ENCODE measurements at places on chromosomes 2 and 18.

DNA sequence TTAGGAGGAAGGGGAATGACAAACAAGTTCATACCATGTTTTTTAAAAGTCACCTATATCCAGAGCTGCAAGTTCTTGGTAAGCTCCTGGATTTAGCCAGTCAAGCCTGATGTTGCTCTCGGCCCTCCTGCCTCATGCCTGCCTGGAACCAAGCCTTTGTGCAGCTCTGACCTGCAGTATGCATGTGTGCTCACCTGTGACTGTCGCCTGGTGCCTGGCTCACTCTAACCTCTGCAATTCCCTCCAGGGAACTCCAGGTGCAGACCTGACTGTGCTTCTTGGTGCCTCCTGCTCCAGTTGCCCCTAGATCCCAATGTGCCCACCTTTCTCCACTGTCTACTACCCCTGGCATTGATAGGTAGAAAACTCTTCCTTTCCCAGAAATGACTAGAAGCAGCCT lies 85.1 kb upstream of the ZBTB14 start:
- no peak for DNase-seq

GRCh38 chr18:57787068-57787685 lies 15.9 kb downstream of the ATP8B1 start:
- DNase-seq, result no peak

DNA sequence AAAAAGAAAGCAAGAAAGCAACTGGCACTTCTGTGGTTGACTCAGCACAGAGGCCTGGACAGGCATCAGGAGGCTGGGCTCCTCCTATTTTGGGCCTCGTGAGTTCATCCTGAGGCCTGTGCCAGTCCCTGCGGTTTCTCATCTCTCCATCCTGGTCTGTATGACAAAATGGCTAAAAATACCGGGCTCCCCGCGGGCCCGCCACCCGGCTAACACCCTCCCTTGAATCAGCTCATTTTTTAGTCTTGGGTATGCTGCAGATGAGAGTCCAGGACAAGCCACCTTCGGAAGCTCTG lies 62.3 kb upstream of the YWHAQ start:
- no peak for DNase-seq

DNA sequence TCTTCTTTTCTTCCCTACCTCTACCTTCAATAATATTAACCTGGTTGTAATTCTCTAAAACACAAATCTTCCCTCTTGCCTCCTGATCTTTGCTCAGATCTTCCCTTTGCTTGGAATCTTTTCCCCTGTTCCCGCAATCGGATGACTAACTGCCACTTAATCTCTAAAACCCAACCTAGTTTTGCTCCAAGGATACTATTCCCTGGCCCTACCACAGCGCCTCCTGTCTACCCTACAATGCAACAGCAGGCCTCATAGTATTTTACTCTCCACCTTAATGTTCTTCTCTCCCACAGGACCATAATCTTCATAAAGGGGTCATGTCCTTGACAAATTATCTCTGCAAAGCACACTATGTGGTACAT lies 246.8 kb upstream of the TNP1 start:
- peak; percentile 26 for DNase-seq

GRCh38 chr2:65577654-65578053 lies 145.3 kb upstream of the SPRED2 start:
- no peak for DNase-seq
